ENCODE measurements at places on chromosomes 5 and 9.

DNA sequence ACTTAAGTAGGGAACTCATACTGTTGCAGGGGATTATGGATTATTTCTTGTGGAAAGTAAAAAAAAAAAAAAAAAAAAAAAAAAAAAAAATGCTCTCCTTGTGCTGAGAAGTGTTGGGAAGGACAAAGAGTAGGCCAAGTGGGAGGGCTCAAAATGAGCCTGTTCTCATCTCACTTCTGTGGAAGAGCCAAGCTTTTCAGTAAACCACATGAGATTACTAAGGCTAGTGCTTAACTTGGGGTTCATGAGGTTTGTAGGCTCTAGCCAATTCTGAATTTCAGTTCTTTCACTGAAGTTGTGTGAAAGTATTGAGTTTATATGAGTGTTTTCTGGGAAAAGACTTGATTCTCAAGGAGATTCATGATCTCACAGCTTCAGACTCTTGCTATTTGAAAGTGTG, 23.0 kb upstream of the CEP78 start:
- no peak for DNase-seq

DNA sequence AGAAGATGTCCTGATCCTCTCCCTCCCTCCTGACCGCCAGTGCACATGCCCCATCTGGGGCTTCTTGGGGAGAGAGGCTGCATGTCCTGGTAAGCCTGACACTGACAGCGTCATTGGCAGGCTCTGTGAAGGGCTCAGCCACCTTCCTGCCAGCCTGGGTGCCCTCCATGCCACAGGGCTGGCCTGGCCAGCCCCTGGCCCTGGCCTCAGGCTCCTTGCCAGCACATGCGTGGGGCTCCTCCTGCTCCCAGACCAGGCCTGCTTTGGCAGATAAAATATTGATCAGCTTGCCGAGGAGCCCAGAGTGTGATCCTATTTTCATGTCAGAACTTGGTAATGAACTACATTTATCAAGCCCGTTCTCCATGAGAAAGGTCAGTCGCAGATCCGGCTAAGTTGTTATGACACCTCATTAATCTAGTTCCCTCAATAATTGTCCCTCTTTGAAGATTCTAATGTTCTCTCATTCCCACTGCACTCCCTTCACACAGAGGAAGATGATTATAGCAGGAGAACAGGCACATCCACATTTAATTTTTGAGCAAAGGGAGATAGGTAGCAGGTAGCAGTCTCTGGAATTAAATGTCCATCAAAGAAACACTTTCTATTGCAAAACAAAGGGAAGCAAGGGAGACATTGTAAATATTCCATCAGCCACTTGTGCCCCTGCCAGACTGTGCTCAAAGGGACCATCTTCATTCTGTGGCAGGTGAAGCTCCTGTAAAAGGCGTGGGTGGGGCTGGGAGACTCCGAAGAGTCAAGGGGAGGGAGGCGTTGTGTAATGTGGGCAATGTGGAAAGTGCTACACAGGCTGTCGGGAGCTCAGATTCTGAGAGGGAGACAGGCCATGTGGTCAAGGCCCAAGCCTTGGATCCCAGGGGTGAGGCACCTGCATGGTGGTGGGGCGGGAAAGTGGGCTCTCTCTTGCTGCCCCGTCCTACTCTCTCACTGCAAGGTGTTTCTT, 272.0 kb downstream of the HSPA4 start:
- DNase-seq = no peak

DNA sequence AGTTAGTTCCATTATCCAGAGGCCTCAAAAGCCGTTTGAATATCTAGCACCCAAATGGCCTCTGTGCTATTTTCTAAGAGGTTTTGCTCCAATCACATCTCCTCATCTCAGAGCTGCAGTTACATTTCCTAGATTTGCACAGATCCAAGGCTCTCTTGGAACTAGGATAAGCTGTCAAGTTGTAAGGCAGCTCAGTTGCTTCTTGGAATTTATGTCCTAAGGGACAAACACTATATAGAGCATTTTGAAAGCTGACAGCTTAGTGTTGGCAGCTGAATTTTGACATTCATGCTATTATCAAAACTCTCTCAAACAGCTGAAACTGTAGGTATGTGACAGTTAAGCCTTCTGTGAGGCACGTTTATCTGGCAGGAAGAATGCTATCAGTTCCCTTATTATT, 97.0 kb downstream of the MACIR start:
- no peak for DNase-seq

DNA sequence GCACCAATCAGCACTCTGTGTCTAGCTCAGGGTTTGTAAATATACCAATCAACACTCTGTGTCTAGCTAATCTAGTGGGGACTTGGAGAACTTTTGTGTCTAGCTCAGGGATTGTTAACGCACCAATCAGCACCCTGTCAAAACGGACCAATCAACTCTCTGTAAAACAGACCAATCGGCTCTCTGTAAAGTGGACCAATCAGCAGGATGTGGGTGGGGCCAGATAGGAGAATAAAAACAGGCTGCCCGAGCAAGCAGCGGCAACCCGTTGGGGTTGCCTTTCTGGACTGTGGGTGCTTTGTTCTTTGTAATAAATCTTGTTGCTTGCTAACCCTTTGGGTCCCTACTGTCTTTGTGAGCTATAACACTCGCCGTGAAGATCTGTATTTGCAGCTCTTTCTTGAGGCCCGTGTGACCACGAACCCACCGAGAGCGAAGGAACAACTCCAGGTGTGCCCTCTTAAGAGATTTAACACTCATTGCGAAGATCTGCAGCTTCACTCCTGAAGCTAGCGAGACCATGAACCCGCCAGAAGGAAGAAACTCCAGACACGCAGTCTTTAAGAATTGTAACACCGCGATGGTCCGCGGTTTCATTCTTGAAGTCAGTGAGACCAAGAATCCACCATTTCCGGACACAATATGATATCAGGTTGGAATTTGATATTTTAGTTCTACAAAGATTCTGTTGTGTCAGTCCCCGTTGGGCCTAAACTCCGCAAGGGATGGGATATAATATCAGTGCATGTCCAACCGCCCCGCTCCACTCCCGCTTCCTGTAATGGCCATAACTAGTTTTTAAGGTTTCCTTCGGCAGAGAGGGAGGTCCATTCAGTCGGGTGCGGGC, 740 bp upstream of the TRMT10B start:
- no peak for DNase-seq

DNA sequence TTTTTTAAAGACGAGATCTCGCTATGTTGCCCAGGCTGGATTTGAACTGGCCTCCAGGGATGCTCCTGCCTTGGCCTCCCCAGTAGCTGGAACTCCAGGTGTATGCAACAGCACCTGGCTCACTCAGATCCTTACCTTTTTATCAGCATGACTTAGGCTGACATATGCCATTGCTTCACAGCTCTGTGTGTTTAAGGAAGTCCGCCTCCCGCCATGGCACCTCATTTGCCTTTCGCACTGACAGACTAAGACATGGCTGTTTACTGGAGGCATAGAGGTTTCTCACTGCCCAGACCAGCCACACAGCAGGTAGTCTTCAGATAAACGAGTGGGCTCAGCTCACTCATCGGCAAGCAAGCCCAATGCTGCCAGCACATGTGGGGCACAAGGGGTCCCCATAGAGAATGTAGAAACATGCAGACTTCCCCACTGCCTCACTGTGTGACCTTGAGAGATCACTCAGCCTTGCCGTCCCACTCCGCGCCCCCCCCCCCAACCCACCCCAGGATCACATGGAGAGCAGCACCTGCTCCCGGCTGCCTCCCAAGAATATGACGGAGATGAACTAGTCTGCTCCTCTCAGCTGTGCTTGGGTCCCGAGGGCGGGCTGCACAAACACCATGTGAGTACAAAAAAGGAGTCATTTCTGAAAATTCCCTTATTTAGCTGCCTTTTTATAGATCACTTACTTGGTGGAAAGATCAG, 62.8 kb downstream of the DCP2 start:
- no peak for DNase-seq

- DNase-seq = no peak
Observed at GRCh38 chr9:33708441-33708840, 86.9 kb upstream of the PRSS3 start.

DNA sequence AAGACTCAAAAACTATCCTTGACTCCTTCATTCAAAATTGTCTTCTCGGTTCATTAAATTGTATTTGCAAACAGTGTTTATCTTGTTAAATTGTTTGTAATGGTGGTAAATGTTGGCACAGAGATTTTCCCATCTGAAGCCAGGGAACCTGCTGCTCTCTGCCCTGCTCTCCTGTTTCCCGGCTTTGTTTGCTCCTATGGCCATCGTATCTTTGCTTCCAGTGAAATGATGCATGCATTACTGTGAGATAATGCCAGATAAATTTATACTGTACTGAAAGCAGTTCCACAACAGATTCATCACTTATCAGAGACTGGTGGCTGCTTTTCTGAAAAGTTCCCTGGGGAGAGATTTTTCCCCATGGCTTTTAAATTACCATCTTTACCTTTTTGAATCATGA, 81.4 kb downstream of the CD180 start:
- DNase-seq = no peak

DNA sequence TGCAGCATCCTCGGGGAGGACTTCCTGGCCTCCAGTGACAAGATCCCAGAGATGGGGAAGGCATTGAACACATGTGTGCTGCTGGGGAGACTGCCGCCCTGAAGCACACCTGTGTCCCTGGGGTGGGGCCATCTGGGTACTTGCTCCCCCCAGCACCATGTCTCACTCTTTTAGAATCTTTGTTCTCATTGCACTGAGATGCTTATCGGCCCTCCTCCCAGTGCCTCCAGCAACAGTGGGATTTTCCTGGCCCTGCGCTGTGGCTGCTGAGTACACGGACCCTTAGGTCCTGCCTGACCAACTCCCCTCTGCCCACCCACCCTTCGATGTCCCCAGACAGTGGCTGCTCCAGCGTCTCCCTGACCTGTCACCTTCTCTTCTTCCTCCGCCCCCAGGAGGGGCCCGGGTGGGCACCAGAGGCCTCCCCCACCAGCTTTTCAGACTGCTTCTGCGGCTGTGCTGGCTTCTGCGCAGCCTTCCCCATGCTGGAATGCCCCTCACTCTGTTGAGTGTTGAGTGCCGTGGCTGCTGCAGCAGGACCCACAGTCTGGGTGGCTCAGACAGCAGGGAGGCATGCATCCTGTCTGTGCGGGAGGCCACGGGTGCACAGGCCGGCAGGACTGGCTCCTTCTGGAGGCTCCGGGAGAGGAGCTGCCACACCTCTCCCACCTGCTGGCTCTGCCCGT, 145.9 kb upstream of the IRX2 start:
- DNase-seq = no peak

DNA sequence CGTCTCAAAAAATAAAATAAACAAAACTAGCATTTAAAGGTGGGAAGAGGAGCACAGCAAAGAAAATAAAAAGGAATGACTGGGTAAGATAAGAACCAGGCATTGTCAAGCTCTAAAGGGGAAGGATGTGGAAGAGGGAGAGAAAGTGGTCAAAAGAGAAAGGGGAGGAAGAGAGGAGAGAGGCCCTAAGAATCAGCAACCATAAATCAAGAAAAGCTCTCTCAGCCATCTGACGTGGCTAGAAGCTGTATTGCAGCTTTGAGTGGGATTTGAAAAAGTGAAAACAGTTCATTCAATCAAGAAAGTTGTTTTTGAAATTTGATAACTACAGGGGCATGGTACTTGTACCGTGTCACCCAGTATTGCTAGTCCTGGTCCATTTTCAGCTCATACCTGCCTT, 45.4 kb upstream of the F2R start:
- DNase-seq = no peak

DNA sequence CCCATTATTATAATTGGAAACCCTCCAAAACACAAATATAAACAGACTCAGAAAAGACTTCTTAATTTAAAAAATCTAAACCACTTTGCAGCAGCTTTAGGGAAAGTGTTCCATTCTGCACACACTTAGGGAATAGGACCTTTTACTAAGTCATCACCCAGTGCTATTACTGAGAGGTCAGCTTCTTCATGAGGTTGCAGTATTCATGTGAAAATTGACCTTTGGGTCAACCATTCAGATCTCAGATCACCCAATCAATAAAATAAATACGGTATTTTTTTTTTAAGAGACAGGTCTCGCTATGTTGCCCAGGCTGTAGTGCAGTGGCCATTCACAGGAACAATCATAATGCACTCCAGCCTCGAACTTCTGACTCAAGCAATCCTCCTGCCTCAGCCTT, 21.8 kb downstream of the NR6A1 start:
- DNase-seq = no peak

DNA sequence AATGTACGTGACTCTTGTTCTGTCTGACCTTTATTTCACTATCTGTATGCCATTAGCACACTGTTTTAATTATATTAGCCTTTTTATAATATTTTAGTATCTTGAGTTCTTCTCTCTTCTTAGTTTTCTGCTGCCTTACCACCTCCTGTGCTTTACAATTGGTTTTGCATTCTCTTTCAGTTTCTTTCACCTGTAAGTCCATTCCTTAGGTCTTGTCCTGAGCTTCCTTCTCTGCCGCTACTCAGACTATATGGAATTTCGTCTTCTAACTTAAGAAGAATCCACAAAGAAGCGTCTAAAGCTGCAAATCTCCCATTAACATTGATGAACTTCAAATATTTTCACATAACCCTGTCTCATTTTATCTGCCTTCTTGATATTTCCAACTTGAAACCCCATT, 642.9 kb downstream of the MAT2B start:
- no peak for DNase-seq

- no peak for DNase-seq
Observed at GRCh38 chr5:139639619-139640380, 8.3 kb upstream of the CXXC5 start.

All from activated T-cell treated with anti-CD3 and anti-CD28 coated beads, Interleukin-2, amount 50 U/mL, for 4 hours (primary cell).